ENCODE measurements at places on chromosomes 3 and 15.

DNA sequence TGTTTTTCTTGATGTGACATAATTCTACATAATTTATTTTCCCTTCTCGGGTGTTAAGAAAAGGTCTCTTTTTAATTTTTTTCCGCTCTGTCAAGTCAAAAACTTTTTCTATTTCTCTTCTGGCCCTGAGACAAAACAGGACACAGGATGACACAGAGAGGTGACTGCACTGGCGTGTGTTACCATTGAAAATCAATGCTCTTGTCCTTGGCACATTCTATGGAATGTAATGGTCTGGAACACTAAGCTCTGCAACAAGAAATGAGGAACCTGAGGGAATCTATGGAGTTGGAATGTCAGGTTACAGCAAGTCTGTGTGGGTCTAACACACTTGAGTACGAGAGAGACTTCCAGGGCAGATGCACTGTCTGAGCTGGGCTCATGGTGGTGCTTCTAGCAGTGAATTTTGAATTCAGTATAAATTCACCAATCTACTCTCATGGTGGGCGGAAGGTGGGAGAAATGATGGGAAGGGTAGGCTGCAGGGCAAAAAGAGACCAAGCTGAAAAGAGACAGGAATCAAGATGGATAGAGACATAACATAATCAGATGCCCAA, 508.3 kb downstream of the TUSC7 start:
- no peak for DNase-seq

- DNase-seq = no peak
Observed at GRCh38 chr3:138761002-138761401, 73.7 kb downstream of the PIK3CB start.

GRCh38 chr15:27660676-27661075, 438.4 kb downstream of the OCA2 start:
- DNase-seq = no peak

DNA sequence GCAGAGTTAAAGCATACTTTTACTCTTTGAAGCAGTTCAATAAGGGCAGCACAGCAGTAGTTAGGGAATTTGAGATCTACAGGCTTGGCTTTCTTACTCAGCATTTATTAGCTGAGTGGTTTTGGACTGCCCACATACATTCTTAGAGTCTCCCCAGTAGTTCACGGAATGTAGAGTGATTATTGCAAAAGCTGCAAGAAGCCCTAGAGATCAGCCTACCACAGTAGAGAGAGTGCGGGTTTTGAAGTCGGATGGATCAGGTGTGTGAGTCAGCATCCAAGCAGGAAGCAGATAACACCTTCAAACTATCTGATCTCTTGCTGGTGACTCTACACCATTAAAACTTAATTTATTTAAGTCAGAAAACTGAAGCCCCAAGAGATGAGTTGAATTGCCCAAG, 171.9 kb downstream of the SYNPR start:
- DNase-seq = peak; percentile 71

- DNase-seq = no peak
Observed at GRCh38 chr15:55357774-55358173, 38.8 kb downstream of the PIGB start.

- DNase-seq = no peak
Observed at GRCh38 chr3:50173685-50174516, 17.5 kb upstream of the GNAT1 start.

DNA sequence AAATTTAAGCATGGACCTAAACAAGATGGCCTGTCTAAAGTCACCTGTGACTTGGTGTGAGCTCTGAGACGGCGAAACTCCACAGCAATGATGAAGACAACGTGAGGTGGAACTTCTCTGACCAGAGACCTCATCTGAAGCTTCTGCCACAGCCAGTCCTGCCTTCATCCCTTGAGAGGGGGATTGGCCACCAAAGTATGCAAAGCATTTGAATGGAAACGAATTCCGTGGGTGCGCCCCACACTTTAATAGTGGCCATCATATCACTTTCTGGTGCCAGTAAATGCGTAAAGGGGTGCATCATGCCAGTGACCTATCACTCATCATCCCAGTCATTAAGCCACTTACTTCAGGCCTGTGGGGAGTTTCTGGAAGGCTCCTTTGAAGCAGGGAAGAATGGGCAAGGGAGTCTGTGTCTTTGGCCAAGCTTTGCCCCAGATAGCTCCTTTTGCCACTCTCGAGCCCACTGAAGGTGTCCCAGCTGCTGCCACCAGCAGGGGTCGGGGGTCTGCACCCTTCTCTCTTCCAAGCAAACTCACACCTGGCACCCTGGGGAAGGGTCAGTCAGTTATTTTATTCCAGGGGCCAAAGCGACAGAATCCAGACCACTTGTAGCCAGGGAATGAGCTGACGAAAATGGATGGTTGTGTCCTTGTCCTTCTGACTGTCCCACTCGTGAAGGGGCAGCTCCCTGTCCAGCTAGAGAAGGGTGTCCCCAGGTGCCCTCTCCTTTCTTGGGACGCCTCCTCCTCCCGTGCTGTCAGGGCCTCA, 17.7 kb downstream of the MUC20 start:
- DNase-seq = no peak

- DNase-seq = no peak
Observed at GRCh38 chr3:147937341-147937740, 528.2 kb downstream of the ZIC1 start.

DNA sequence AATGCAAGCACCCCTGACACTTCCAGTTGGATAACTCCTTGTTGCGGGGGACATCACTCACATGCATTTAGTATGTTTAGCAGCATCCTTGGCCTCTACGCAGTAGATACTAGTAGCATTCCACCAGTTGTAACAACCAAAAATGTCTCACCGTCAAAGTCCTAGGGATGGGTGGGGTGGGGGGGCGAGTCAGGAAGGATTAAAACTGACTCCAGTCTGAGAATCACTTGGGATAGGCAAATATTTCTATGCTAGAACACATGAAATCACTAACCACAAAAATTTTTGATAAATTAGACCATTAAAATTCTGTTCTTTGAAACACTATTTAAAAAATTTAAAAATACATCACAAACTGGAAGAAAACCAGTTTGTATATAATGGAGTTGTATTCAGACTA, 18.0 kb downstream of the ICE2 start:
- DNase-seq = no peak

- DNase-seq = no peak
Observed at GRCh38 chr15:73925848-73926218, 429 bp upstream of the LOXL1 start.

DNA sequence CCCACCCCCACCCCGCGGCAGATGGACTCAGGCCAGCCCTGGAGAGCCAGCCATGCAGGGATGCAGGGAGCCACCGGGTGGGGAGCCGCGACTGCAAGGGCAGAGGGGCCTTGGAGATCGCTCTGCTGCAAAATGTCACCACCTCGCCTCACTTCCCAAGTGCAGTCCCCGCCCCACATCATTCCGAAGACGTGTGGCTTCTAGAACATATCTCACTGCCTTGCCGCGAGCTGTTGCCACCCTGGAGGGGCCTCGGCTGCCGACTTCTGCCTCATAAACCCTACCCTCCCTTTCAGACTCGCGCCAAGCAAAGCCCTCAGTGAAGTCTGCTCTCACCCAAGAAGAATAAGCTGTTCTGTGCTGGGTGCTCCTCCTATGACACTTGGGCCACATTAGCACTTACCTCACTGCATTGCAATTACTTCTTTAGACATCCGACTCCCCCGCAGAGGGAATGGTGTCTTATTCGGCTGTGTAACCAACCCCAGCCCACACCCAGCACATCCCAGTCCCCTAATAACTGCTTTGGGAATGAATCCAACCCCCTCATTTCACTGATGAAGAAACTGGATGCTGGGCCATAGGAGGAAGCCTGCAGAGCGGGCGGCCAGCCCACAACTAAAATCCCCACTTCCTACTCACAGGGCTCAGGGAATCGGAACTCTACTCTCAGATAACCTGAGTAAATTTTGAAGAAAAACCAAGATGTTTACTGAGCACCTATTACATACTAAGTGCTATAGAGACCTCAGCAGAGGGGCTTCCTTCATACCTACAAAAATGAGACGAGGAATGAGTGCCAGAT, 8.6 kb downstream of the TLE3 start:
- DNase-seq = no peak
